ENCODE measurements at places on chromosomes 11 and 22. TPM values are rescaled to one million over a fixed set of nuclear protein-coding genes. Genes with fewer than 3 reads are reported as not detected.

AGBL2 gene
- total RNA-seq = 0.16 TPM

C1QTNF6 gene
- total RNA-seq = 9.9 TPM

CASTOR1 gene
- total RNA-seq = 5.8 TPM

SPI1 gene
- not detected for total RNA-seq

MICAL2 gene
- 147 TPM for total RNA-seq

C22orf31 gene
- not detected for total RNA-seq

OR8G5 gene
- total RNA-seq = not detected

RHOD gene
- 269 TPM for total RNA-seq

HEPACAM gene
- total RNA-seq = not detected

PGR gene
- total RNA-seq = 0.15 TPM

GUCY1A2 gene
- total RNA-seq = 0.08 TPM

ASPHD2 gene
- total RNA-seq = 3.9 TPM

DGAT2 gene
- total RNA-seq = 2.3 TPM

DDTL gene
- 2.9 TPM for total RNA-seq

RNF214 gene
- 6.5 TPM for total RNA-seq

KREMEN1 gene
- total RNA-seq = 13.8 TPM

NLRP6 gene
- total RNA-seq = not detected

DDX6 gene
- 44.3 TPM for total RNA-seq

UPK3A gene
- total RNA-seq = not detected

KIAA1671 gene
- total RNA-seq = 16.8 TPM

SERPING1 gene
- 25.5 TPM for total RNA-seq

BIRC2 gene
- total RNA-seq = 45.5 TPM

MS4A3 gene
- total RNA-seq = not detected
